Activated naive CD4-positive, alpha-beta T cell treated with anti-CD3 and anti-CD28 coated beads, Interleukin-2, amount 50 U/mL, for 72 hours (primary cell): ENCODE measurements at places on chromosomes 6 and 20.
A peak's percentile ranks its signal among the peaks of the same experiment; 100 is the strongest.

GRCh38 chr6:73732845-73733675, 37.1 kb downstream of the CD109 start:
- peak; percentile 62 for DNase-seq

DNA sequence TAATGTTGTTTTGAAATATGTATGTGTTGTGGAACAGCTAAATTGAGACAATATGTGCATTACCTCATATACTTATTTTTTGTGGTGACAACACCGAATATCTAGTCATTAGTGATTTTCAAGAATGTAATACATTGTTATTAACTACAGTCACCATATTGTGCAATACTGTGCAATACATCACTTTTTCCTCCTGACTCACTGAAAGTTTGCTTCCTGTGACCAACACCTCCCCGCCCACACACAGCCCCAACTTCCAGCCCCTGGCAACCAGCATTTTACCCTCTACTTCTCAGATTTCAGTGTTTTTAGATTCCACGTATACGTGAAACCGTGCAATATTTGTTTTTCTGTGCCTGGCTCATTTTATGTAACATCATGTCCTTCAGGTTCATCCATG, 627.9 kb downstream of the PRKN start:
- DNase-seq: no peak

GRCh38 chr20:35496481-35496880, 33.0 kb downstream of the C20orf173 start:
- no peak for DNase-seq

DNA sequence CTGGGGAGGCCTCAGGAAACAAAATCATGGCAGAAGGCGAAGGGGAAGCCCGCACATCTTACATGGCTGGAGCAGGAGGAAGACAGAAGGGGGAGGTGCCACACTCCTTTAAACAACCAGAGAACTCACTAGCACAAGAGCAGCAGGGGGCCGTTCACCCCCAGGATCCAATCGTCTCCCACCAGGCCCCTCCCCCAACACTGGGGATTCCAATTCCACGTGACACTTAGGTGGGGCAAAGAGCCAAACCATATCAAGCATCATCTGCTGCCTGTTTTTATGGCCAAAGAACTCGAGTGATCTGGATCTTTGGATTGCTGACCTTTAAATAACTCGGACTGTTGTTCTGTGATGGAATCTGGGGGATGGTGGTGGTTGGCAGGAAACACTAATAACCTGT, 28.0 kb downstream of the PNLDC1 start:
- no peak for DNase-seq

- DNase-seq: no peak
Measured at GRCh38 chr20:35003211-35004031, 47.8 kb downstream of the MYH7B start.

GRCh38 chr6:2877960-2878359, 25.1 kb downstream of the SERPINB9 start:
- DNase-seq: no peak

DNA sequence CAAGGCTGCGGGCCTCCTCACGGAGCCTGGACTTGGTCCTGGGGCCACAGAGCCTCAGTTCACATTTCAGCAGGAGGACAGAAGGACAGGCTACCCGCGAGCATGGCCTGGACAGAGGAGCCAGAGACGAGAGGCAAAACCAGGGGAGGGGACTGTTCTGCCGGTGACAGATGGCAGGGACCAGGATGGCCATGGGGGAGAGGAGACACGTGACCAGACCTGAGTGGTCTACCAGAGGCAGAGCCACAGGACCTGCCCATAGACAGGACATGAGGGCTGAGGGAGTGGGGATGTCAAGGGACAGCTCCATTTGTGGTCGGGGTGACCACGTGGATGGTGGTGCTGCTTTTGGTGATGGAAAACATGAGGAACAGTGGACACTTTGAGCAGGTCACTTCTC, 207.9 kb downstream of the NFATC2 start:
- no peak for DNase-seq

DNA sequence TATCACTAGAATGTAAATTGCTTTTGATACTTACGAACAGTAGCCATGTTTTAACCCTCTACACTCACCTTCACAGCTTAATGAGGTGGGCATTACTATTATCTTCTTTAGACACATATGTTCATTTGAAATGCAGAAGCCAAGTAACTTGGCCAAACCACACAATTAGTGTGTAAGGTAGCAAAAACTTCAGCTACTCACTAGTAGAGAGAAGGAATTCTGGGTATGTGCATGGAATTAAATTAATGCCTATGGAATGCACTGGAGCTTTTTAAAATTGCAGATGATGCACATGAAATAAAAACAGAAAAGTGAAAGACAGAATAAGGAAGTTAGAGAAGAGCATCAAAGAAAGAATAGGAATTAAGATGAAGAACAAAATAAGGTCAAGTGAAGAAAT, 494.0 kb downstream of the ADGRB3 start:
- no peak for DNase-seq

DNA sequence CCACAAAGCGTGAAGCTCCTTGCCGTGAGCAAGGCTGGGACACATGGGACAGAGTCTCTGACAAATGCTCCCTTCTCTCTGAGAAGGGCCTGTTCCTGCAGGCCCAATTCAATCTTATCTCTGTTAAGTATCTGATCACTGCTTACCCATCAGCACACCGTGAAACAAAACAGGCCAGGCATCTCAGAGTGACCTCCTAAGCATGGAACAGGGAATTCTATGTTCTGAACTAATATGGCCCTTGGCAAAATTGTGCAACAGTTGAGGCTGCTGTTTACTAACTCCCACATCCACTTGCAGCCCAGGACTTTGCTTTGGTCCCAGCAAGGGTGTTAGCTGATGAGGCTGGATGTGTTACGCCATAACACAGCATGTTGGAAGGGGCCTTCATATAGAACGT, 79.2 kb downstream of the GCLC start:
- no peak for DNase-seq

DNA sequence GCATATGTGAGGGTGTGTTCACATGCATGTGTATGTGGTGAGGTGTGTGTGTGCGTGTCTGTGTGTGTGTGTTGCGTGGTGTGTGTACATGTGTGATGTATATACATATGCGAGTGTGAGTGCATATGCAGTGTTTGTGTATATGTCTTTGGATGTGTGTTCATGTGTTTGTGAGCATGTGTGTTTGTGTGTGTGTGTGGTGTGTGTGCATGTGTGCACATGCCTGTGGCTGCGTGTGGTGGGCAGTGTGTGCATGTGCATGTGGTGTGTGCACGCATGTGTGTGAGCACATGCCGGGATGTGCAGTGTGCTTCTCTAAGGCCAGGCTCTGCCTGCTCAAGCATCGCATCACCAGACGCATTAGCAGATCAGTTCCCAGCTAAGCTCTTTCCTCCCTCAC, 5.7 kb downstream of the THBS2 start:
- DNase-seq: no peak

DNA sequence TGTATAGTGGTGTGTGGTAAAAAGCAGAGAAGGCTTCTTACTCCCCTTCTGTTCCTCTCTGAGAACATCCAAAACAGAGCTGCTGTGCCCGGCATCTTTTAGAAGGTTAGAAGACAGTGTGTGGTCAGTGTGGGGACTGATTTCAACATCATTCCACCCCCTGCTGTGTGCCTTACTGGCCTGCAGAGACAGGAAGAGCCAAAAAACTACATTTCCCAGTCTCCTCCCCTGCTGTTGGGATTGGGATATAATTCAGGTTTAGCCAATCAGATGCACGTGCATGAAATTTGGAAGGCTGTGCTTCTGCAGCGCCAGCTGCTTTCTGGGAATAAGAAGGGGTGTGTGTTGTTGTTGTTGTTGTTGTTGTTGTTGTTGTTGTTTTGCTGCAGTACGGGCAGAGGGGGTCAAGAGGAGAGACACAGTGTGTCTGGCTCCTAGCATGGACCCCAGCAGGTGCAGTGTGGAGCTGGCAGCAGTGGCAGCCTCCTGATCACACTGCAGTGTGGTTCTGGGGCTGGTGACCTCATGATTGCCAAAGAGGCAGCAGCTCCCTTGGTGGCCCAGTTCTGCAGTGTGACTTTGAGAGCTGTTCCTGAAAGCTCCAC, 74.7 kb downstream of the MRPL14 start:
- no peak for DNase-seq

- no peak for DNase-seq
Measured at GRCh38 chr6:130615816-130616215, 211.4 kb upstream of the SMLR1 start.

- no peak for DNase-seq
Measured at GRCh38 chr6:111207141-111207858, 120.0 kb downstream of the SLC16A10 start.

GRCh38 chr6:159053781-159054398, 9.1 kb upstream of the TAGAP start:
- DNase-seq: no peak

GRCh38 chr20:38787870-38788269, 17.6 kb upstream of the PPP1R16B start:
- DNase-seq: no peak

GRCh38 chr20:32368323-32368722, 10.2 kb downstream of the ASXL1 start:
- DNase-seq: no peak

- DNase-seq: no peak
Measured at GRCh38 chr6:141552031-141552430, 580.7 kb upstream of the GJE1 start.

GRCh38 chr6:24882295-24882694, 53.5 kb downstream of the RIPOR2 start:
- no peak for DNase-seq

- no peak for DNase-seq
Measured at GRCh38 chr6:163695414-163695864, 280.9 kb downstream of the QKI start.

- DNase-seq: no peak
Measured at GRCh38 chr6:108563292-108563691, 2.6 kb downstream of the FOXO3 start.

DNA sequence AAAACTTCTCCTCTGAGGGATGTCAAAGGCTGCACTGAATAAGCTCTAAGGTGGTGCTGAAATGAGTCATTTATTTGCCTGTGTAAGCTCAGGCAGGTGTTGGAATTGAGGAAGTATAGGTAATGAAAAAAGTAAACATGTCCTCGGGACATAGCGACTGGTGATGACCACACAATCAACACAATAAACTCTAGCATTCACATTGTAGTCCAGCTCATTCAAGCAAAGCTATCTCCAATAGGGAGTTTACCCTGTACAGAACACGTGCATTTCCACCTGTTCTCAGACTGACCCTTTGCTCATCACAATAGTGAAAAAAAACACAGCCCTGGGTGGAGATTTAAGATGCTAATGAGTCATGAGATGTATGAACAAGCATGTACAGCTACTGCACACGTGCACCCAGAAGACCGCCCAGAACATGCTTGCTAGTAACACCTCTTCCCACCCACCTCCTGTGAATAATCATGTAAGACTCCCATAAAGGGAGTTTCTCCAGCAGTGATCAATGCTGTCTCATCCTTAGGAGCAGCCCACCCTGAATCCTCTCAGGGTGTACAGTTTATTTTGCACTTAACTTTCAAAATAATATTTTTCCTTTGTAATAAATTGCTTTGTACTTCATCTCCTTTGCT, 33.0 kb upstream of the POU5F1 start:
- DNase-seq: peak; percentile 57

DNA sequence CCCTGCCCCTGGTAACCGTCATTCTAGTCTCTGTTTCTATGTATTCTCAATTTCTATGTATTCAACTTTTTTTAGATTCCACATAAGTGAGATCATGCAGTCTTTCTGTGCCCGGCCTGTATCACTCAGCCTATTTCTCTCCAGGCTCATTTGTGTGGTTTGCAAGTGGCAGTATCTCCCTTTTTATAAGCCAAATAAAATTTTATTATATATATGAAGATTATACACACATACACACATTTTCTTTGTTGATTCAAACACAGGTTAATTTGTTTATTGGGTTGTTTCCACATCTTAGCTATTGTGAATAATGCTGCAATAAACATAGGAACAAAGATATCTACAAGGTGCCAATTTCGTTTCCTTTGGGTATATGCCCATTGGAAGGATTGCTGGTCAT, 571.7 kb downstream of the DHX35 start:
- DNase-seq: no peak

GRCh38 chr6:35486005-35486925, 10.6 kb downstream of the TEAD3 start:
- DNase-seq: no peak

- DNase-seq: no peak
Measured at GRCh38 chr6:33320315-33321181, 3.0 kb upstream of the ZBTB22 start.

GRCh38 chr6:17086469-17086868, 15.4 kb upstream of the STMND1 start:
- peak; percentile 22 for DNase-seq

- no peak for DNase-seq
Measured at GRCh38 chr6:166754218-166755030, 127.4 kb upstream of the RPS6KA2 start.

- DNase-seq: no peak
Measured at GRCh38 chr6:18161431-18161830, 6.2 kb downstream of the KDM1B start.

GRCh38 chr6:131685266-131685780, 15.9 kb downstream of the OR2A4 start:
- DNase-seq: no peak

GRCh38 chr6:101326411-101326810, 67.1 kb upstream of the GRIK2 start:
- DNase-seq: no peak

DNA sequence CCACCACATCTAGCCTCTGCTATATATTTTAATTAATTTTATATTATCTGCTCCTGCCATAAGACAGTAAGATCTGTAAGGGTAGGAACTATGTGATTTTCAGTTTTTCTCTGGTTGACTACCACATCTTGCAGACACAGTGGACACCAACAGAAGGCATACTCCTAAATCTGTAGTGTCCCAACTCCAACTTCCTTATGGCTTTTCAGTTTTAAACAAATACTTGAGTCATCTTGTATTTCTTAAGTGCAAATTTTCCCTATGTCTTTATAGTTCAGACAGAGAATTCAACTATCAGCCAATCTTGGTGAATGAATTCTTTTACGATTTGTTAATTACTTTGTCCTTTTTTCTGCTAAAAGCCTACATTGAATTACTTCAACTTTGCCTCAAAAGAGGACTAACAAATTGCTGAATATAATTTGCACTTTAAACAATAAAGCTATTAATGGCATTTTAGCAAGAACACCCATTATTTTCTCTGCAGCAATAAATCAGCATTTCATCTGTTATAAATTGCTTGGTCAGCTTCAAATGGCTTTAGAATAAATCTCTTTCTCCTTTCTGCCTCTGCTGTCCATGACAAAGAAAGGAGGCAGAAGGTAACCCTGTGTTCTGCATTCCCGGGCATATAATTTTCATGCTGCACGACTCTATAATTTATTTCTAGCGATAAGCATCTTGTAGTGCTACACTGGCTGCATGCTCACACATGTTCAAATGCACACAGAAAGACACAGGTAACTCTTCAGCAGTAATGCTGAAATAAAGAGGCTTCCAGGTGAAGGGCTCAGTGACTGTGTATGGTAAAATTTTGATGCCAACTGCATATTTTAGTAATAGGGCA, 144.8 kb downstream of the BACH2 start:
- no peak for DNase-seq
